ENCODE measurements at places on chromosomes 7 and 10.

DNA sequence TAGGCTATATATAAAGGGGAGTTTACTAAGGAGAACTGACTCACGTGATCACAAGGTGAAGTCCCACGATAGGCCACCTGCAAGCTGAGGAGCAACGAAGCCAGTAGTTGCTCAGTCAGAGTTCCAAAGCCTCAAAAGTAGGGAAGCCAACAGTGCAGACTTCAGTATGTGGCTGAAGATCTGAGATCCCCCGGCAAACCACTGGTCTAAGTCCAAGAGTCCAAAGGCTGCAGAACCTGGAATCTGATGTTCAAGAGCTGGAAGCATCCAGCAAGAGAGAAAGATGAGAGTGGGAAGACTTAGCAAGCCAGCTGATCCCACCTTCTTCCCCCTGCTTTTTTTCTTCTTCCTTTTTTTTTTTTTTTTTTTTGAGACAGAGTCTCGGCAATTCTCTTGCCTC lies 27.0 kb upstream of the GSDME start:
- no peak for DNase-seq

DNA sequence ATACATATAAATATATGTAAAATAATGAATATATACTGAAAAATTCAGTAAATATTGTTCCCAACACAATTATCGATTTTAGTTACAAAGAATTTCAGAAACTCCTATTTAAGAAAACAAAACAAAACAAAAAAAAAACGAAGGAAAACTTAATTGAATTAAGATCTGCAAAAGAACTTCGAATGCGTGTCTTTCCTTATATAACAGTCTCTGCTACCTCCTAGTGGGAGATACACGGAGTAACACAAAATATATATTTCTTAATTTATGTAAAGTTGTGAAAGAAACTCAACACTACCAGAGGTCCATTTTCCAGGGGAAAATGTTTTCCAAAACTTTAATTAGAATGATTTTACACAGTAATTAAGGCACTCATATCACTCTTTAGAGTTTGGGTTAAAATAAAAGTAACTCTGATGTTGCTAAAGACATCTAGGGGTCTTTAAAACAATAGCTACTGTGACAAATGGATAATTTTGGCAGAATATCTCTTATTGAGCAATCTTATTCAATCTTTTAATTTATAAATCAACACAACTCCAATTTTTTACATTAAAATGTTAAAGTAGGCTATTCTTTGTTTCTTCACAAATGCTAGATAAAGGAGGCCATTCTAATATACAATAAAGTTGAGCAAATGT lies 41.6 kb downstream of the NEBL start:
- DNase-seq = no peak

DNA sequence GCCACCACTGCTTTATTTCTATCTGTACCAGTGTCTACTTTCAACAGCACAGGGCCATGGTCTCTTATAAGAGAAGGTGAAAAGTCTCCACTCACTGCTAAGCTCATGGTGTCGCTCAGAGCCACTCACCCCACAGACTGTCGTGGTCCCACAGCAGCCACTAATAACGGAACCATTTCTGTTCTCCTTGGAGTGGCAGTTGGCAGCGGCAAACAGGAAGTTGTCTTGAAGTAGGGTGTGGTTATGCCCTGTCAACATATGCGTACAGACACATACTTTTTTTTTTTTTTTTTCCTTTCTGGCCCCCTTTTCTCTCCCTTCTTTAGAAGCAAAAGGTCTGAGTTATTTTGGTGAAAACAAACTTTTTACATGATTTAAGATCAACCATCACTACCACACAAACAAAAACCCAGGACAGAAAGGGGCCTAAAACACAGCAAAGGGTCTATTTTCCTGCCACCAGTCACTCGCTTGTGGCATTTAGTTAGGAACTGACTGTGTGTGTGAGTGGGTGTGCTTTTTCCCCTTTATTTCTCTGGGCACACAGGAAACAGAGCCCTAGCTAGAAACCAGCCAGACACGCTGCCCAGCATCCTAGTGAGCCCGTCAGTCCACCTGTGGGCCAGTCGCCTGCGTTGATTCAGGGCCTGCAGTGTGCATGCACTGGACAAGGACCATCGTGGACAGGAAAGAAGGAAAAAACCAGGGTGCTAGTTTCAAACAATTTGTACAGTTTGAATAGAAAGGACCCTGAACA lies 96.7 kb upstream of the EFCAB10 start:
- DNase-seq = no peak

GRCh38 chr7:2631946-2632732 lies at the start of gene TTYH3:
Gene TTYH3, plus strand, starts transcription at chr7:2631986. Its CDS starts 170 bp downstream, at chr7:2632156.
- DNase-seq = no peak

DNA sequence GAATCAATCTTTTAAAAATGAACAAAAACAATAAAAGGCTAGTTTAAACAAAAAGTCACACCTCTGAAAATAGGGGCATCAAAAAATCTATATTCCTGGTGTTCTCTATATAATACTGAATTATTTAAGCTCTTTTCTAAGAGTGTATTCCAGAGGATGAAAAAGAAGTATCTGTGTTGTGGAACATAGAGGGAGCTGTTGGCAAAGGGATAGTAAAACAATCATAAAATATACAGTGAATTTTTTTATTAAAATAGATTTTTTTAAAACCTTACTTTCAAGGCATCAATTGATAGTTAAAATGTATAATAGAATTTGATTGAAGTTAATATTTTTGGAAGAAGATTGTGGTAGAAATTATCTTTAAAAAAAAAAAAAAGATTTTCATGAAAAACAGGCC lies 1409.1 kb upstream of the CELF2 start:
- no peak for DNase-seq

DNA sequence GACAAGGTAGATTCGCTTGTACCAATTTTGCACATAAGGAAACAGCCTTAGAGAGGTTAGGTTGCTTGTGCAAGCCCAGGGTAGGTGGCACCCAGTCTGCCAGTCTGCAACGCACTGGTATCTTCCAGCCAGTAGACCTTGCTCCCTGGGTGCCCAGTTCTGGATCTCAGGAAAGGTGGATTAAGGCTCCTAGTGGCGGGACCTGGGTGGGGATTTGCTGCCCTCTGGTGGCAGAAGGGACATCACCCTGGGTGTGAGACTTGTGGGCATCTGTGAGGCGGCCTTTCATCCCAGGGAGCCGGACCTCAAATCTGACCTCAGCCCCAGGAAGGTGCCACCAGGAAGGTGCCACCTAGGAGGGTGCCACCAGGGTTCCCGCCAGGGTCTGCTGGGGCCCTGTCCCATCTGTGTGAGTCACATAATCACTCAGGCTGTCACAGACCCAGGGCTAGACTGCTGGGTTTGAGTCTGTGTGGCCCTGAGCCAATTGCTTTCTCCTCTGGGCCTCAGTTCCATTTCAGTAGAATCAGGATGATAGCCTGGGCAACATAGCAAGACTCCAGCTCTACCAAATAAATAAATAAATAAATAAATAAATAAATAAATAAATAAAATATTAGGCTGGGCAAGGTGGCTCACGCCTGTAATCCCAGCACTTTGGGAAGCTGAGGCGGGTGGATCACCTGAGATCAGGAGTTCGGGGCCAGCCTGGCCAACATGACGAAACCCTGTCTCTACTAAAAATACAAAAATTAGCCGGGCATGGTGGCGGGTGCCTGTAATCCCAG lies 5.3 kb upstream of the PRKRIP1 start:
- peak; percentile 40 for DNase-seq

DNA sequence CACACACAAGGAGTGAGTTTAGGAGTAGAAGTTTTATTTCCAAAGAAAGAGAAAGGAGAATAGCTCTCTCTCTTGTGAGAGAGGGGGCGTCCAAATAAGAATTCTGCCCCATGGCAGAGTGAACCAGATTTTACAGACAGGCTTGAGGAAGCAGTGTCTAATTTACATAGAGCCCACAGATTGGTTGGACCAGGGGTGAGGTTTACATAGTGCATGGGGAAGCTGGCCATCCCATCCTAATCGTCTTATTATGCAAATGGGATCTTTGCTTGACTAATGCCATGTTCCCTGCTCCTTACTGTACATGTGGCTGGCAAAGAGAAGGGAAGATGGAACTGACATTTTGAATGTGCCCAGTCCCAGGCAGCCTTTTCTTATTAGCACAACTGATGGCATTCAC lies 60.0 kb upstream of the ACSM6 start:
- DNase-seq = no peak

DNA sequence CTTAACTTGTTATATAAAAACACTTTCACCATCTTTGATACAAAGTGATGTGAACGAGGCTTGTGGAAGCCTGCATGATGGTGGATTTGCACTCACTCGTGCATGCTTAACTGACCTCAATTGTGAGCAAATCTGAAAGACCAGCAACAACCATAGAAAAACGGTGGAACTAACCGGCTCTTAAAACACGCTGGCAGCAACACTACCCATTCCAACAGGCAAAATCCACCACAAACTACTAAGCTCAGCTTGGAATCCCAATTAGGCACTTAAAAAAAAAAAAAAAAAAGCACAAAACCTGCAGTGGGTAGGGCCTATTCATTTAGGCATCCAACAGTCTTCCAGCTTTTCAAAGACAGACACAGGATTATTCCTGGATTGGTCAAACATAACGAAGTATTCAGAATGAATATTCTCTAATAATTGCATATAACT lies 1.8 kb downstream of the GDI2 start:
- DNase-seq = no peak

DNA sequence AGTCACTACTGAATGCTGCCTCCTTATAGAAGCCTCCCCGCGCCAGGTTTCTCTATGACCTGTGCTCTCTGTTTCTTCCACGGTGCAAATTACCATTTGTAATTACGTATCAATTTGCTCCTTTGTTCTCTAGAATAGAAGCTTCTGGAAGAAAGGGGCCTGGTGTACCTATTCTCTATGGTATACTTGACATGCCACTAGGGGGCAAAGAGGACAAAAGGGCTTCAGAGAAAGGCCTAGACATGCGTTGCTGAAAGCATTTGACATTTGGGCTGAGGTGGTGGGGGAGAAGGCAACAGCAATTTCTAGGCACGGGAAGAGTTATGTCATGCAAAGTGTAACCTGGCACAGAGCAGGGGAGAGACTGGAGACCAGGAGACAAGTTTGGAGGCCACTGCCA lies 148.7 kb downstream of the WDR11 start:
- no peak for DNase-seq

GRCh38 chr10:112855134-112855533 lies 94.9 kb upstream of the TCF7L2 start:
- DNase-seq = no peak

GRCh38 chr7:92042056-92042737 lies 92.1 kb downstream of the CYP51A1 start:
- no peak for DNase-seq

DNA sequence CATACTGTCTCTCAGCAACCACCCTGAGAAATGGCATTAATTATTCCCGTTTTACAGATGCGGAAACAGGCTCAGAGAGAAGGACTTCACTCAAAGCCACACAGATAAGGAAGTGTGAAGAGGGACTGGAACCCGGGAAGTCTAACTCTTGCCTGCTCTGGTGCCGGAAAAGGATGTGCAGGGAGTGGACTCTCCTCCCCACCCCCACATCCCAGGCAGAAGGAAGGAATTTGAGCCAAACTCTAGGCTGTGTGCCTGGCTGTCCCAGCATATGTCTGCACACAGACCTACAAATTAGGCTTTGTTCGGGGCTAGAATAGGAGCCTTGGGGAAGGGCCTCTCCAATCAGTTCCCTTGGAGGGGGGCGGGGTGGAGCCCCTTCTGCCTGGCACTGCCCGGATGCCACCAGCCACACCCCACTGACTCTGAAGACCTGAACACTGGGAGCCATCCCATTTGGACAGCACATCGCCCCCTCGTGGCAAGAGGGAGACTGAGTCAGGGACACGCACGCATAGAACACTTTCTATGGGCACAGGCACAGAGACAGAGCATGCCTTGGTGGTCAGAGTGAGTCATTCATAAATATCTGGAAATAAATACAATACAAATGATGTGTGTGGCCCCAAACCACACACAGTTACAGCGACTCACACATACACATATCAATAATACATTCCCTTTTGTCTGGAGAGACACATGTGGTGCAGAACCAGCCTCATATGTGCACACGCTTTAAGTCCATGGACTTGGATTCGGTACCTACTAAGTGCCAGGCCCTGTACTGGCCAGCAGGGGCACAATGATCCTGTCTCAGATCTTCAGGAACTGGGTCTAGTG lies 13.1 kb downstream of the LZTS2 start:
- DNase-seq = peak; percentile 51

DNA sequence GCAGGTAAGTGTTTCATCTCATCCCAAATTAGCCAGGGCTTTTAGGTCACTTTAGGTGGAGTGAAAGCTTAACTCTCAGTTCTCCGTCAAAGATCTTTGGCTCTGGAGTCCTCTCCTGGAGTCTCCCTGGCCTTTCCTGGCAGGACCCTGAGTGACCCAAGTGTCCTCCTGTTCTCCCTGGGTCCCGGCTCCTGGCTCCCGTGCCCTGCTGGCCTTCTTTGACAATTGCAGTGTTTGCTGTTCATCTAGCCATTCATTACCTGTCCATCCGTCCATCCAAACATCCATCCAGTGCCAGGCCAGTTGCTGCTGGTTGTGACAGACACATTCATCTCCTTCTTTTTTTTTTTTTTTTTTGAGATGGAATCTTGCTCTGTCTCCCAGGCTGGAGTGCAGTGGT lies 6.2 kb upstream of the TPST1 start:
- DNase-seq = no peak

DNA sequence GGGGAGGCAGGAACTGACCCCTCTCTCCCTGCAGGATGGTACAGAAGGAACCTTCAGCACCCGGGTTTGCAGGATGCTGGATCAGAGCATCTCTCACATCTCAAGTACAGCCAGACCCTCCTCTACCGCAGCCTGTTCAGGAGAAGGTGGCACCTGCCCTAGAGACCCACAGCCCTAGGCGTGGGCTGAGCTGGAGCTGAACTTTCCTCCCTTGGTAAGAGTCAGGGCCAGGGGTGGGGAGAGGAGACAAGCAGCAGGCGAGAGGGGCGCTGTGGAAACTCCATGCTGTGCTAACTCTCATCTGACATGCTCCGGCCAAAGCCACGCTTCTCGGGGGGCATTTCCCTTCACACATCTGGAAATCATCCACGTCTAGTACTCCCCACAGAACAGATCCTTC lies 154.4 kb downstream of the DIP2C start:
- no peak for DNase-seq

GRCh38 chr7:13524076-13524475 lies 465.4 kb downstream of the ETV1 start:
- DNase-seq = no peak

- DNase-seq = no peak
Observed at GRCh38 chr10:96622013-96622787, 35.4 kb upstream of the TM9SF3 start.

GRCh38 chr7:145462463-145462862 lies 626.6 kb upstream of the TPK1 start:
- DNase-seq = no peak

DNA sequence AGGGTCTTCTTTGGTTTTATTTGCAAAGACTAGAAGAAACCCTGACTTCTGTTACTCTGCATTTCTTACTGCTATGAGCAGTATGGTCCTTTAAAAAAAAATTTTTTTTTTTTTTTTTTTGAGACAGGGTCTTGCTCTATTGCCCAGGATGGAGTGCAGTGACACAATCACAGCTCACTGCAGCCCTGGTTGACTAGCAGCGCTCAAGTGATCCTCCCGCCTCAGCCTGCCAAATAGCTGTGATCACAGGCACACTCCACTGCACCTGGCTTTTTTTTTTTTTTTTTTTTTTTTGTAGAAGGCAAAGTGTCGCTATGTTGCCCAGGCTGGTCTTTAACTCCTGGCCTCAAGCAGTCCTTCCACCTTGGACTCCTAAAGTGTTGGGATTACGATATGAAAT lies 17.4 kb downstream of the CNNM2 start:
- no peak for DNase-seq

- DNase-seq = no peak
Observed at GRCh38 chr10:15684768-15685167, 35.0 kb downstream of the ITGA8 start.

GRCh38 chr7:121730869-121731268 lies 142.1 kb upstream of the PTPRZ1 start:
- DNase-seq = no peak

- DNase-seq = no peak
Observed at GRCh38 chr7:98562381-98562823, 54.7 kb upstream of the NPTX2 start.

Measured in activated CD4-positive, CD25-positive, alpha-beta regulatory T cell (primary cell).